ENCODE measurements at places on chromosomes 4 and X.

GRCh38 chr4:138401334-138401733 lies 159.2 kb upstream of the SLC7A11 start:
- no peak for DNase-seq

- DNase-seq = peak; percentile 46
Observed at GRCh38 chr4:48780865-48781214, 761 bp upstream of the FRYL start.

GRCh38 chr4:153110739-153111138 lies 93.5 kb upstream of the TRIM2 start:
- no peak for DNase-seq

DNA sequence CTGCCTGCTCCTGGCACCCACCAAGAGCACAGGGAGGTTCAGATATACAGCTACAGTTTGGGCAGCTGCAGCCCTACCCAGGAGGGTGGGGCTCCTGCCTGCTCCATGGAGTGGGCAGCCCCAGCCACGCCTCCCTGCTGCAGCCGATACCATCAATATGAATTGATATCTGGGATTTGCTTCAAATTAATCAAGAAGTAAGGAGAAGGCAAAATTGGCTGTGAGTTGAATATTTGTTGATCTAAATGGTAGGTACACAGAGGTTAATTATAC lies 31.2 kb upstream of the ZNF280C start:
- DNase-seq = no peak

DNA sequence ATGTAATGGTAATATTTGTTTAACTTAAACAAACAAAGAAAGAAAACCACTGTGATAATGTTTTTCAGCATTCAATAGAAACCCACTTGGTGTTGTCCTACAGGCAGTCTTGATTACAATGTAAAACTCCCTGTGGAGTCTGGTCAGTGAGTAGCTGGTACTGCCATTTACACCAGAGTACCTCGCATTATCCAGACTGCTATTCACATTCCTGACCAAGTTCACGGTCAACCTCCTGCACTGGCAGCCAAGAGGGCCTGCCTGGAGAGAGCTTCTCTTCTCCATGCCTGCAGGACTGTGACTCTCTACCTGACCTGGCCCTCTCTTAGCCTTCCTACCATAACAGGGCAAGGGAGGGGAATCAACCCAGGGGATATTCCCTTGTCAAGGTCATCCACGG lies 2.9 kb upstream of the LONRF3 start:
- DNase-seq = no peak

DNA sequence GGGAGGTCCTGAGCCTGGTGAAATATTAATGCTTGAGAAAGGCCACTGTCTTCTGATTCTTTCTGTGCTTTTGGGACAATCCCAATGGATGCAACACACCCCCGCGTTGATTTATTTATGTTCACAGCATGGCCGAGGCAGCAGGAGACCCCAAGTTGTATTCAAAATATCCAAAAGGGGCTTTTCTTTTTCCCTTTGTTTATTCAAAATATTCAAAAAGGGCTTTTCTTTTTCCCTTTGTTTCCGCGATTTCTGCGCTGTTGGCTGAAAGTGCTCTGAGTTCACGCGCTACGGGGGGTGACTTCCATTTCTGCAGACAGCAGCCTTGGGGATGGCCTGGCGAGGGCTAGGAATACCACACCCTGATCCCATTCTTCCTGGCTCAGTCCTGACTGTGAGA lies 59.5 kb upstream of the PPP2R3B start:
- DNase-seq = no peak

GRCh38 chrX:149962859-149963757 lies 24.8 kb upstream of the EOLA2 start:
- peak; percentile 42 for DNase-seq

GRCh38 chr4:77697860-77698590 lies 92.4 kb downstream of the CXCL13 start:
- DNase-seq = peak; percentile 79
